ENCODE measurements at places on chromosomes 6 and 20.

GRCh38 chr6:165049362-165049761, 260.0 kb downstream of the C6orf118 start:
- DNase-seq = no peak

GRCh38 chr20:10509376-10509775, 74.3 kb downstream of the SLX4IP start:
- no peak for DNase-seq

- no peak for DNase-seq
These were observed 27.1 kb upstream of the FBXO9 start for GRCh38 chr6:53038141-53038540.

- DNase-seq = peak; percentile 5
These were observed 34.2 kb downstream of the CEP162 start for GRCh38 chr6:84193114-84193708.

DNA sequence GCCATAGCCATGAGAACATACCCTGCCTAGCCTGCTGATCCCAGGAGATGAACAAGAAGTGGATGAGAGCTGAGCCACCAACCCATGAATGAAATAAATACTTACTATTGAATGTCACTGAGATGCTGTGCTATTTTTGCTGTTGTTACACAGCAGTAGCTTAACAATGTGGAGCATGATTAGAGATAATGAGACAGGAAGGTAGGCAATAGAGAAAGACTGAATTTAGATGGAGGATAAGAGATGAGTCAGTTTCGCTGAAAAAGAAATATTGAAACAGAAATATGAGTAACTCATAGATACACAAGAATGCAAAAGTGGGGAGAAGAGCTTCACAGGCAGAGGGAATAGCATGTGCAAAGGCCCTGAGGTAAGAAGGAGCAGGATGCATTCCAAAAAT, 94.9 kb upstream of the TOP1 start:
- no peak for DNase-seq

DNA sequence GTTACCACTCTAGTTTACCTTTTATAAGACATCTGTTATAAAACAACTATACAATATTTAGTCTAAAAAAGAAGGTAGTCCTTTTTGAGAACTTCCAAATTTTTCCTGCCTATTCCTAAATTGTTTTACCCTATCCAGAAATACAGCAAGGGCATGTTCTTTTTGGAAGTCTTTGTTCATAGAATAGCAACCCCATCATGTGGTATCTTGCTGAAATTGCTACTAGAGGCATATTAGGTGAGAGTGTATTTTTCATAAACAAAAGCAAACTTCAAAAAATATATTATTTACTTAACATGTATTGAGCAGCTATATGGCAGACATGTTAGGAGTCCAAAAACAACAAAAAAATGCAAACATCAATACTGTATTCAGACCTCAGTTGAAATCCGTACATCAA, 371.8 kb upstream of the NRSN1 start:
- DNase-seq = no peak

DNA sequence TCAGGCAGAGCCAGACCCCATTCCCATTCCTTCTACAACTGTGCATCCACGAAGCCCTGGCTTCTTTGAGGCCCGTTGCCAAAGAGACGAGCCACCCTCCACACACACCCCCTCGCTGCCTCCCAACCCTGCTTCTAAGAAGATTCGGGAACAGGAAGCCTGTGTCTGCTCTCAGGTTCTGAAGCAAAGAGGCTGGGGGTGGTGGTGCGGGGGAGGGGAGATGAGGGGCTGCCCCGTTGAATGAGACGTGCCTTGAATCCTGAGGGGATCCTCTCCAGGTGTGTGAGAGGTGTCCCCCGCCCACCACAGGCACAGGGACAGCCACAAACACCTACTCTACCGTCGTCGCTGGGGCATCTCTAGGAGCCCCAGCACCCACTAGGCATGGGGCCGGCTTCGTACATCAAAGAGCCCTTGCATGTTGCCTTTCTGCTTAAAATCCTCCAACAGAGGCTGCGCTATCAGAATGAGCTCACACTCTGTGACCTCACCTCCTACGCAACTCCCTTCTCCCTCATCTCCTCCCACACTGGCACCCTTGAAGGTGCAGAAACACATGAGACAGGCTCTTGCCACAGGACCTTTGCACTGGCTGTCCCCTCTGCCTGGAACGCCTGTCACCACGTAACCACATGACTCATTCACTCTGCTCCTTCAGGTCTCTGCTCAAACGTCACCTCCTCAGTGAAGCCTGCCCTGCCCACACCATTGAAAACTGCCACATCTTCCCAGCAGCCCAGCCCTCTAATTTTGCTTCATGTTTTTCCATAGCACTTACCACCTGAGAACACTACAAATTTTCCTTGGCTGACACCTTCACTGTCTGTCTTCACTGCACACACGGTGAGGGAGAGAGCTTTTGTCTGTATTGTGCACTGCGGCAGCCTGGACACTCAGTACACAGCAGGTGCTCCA, 58.5 kb downstream of the PREX1 start:
- peak; percentile 85 for DNase-seq

Measured in suppressor macrophage treated with lipopolysaccharide for 1 hour (primary cell).